Stimulated activated CD4-positive, alpha-beta T cell treated with anti-CD3 and anti-CD28 coated beads, TNF-alpha, amount 100 ng/mL, for 48 hours (primary cell): ENCODE measurements at places on chromosomes 5 and 9.

- no peak for DNase-seq
Observed at GRCh38 chr5:89437450-89438435, 554.8 kb upstream of the MEF2C start.

GRCh38 chr5:66697796-66698564 is 101.8 kb downstream of the MAST4 start:
- no peak for DNase-seq

DNA sequence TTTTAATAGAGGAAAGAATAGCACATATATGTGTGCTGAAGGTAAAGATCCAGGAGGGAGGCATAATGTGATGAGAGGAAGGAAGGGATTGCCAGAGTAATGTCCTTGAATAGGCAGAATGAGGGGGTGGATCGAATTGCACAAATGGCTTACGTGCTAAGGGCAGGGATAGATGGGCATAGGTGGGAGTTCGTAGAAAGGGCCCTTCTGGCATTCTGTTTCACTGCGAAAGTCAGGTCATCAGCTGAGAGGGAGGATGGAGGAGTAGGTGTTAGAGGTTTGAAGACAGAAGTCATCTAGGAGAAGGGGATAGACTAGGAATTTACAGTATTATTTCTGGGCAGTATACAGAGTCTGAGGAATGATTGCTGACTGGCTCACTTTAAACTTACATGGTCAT is 32.1 kb downstream of the CNOT6 start:
- DNase-seq, result no peak

GRCh38 chr5:79135790-79136553 is 24.4 kb downstream of the BHMT start:
- DNase-seq, result no peak

DNA sequence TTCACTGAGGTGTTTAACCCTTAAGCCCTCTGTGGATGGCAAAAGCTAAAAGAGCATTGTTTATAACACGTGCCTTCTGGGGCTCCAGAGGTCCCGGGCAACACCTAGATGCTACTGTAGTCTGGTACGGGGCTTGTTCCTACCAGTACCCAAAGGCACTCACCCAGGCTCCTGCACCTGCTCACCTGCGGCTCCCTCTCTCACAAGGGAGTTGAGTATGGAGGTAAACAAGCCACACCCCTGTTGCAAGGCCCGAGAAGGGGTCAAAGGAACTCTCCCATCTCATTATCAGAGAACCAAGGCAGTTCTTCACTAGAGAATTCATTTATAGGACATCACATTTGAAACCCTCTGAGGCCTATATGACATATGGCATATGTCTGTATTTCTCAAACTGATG is 53.4 kb upstream of the IL6ST start:
- no peak for DNase-seq

DNA sequence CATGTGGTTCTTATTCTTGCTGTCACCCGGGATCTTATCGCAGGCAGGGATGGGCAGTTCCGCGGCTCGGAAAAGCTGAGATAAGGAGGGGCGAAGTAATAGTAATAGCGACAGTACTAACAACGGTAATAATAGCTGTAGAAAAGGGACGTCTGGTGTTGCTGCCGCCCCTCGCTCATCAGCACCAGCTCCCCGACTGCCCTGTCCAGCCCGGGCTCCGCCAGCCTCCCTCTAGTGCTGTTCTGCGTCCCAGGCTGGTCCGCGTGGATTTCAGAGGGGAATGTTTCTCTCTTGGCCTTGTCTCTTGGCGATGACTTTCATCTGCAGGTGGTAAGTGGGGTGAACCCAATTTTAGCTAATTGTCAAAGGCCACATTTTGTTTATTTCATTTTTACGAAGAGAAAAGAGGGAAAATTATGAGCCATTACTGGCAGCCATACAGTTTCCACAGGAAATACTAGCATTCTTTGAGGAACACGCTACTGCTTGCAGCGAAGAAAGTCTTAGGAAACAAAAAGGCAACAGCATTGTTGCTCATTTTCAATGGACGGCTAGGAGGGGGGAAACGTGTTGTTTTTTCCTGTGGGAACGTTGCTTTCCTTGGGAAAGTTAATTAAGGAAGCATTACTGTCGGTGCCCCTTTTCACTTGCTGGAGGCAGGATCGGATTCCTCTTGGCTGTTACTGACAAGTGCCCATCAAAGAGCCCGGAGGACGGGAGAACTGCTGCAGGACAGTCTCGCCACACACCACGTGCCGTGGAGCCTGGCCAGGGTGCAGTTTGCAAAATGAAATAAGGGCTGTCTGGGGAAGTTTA is 762 bp downstream of the SNCAIP start:
- no peak for DNase-seq

- no peak for DNase-seq
Observed at GRCh38 chr5:164376843-164377242, 871.4 kb downstream of the MAT2B start.

GRCh38 chr5:58946230-58946629 is 363.4 kb downstream of the RAB3C start:
- DNase-seq, result no peak

DNA sequence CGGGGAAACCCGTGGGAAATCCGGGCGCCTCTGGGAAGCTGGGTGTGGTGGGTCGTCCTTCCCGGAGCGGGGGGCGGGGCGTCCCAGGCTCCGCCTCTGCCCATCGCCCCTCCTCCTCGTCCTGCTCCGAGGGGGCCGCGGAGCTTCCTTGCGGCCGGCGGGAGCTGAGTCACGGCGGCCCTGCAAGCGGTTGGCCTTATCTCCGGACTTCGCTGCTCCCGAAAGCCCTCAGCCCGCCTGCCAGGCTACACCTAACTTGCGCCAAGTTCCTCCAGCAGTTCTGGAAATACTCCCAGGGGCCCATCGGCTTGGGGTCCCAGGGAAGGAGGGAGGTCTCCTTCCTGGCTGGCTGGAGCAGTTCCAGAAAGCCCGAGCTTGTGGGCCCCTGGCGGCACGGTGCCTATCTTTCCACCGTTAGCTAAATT is 54.1 kb upstream of the CDKN2AIPNL start:
- DNase-seq, result peak; percentile 19

DNA sequence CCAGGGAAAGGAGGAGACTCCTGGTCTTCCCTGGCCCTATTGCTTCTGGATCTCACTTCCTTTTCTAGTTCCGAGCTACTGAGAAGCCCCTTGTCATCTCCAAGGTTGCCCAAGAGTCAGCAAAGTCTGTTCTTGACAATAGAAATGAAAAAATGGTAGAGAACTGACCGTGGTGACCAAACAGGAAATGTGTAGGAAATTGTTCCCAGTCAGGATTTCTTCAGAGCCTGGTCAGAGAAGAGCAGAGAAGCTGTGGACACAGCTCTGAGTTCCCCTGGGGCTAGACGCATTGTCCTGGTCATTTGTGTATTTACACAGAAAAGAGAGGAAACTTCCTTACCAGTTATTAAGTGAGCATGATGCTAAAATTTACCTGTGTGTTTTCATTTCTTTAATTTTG is 35.6 kb downstream of the S1PR3 start:
- no peak for DNase-seq

GRCh38 chr9:116697362-116697761 is 10.3 kb downstream of the TRIM32 start:
- no peak for DNase-seq

- no peak for DNase-seq
Observed at GRCh38 chr5:65101632-65102100, 332.9 kb downstream of the CWC27 start.

DNA sequence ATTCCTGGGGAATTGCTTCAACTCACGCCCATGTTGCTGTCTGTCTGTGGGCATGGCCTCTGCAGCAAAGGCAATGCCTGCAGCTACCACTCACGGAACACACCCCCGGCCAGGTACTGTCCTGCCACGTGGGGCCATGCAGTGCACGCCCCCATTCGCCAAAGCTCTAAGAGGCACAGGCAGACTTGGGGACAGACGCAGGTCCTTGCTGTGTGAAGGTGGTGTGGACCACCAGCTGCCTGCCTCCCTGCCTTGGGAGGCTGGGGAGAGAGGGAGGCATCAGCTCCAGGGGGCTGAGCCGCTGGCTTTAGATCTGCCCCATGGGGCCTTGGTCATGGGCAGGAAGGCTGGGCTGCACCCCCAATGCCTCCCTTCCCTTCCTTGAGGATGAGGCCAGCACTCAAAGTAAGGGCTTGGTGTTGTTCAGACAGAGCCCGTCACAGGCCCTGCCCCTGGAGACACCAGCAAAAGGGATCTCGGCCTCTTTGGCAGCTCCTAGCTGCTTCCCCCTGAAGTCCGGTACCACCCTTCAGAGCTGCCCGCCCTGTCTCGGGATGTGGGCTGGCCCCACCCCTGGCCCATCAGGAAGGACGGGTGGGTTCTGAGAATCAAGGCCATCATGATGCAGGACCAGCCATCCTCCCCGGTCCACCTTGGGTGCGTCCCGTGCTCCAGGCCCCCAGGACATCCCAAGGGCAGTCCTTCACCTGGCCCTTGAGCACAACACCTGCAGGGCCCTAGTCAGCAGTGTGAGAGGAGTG is 2.3 kb downstream of the GRIN1 start:
- no peak for DNase-seq

GRCh38 chr9:95157481-95158151 is 159.9 kb downstream of the FANCC start:
- DNase-seq, result no peak

GRCh38 chr9:34456746-34457145 is 1.6 kb downstream of the FAM219A start:
- DNase-seq, result no peak

DNA sequence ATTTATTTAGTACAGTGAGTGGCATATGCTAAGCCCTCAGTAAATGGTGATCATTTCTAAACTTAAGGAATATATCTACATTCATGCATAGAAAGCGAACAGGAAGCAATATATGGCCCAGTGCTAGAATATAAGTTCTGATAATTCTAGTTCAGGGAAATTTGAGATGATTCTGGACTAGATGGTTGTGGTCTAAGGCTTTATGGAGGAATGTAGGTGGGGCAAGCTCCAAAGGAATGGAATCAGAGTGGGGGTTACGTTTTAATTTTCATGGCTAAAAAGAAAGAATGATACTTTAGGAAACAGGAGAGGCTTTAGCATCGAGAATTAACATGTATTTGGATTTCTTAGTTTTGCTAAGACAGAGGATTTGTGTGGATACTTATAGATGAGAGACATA is 56.1 kb downstream of the MTREX start:
- no peak for DNase-seq

GRCh38 chr5:15885156-15885555 is 294.4 kb downstream of the MARCHF11 start:
- no peak for DNase-seq
